MM.1S (cell line): ENCODE measurements at places on chromosomes 2 and 18.

DNA sequence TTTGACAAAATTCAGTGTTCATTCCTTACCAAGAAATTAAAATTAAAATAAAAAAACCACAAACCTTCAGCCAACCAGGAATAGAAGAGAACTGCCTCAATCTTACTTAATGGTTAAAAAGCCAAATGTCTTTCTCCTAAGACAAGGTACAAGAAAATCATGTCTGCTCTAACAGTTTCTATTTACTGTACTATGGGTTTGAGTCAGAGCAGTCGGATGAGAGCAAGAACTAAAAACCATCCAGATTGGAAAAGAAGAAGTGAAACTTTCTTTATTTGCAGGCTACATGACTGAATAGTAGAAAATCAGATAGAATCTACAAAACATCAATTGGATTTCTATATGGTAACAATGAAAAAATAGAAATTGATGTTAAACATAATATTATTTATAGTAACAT lies 555.5 kb upstream of the TNP1 start:
- no peak overlapping the region for H3K4me3 ChIP-seq
- DNase-seq = no peak
- H3K36me3 ChIP-seq = no peaks in the 10 kb centered on the region
- H3K27me3 ChIP-seq = no peaks in the 10 kb centered on the region
- no peaks in the 10 kb centered on the region for H3K4me1 ChIP-seq

DNA sequence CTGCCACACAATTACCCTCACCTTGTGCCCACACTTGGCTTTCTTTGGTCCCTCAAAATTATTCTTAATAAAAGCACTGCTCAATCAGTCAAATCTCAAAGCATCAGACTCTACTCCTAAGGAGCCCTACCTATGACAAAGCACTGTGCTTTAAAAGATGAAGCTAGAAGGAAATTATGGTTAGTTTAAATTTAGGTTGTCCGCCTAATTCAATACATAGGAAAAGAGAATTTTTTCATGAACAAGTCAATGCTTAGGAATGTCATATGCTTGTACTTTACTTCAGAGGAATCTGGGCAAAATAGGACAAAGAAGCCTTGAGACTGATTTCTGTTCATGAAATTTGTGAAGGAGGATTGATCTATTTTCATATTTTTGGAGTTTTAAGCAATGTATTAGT lies 726.4 kb upstream of the CDH2 start:
- H3K4me3 ChIP-seq = no peak overlapping the region
- no peaks in the 10 kb centered on the region for H3K4me1 ChIP-seq
- no peak overlapping the region for H3K27ac ChIP-seq
- H3K27me3 ChIP-seq = no peaks in the 10 kb centered on the region
- no peaks in the 10 kb centered on the region for H3K36me3 ChIP-seq

DNA sequence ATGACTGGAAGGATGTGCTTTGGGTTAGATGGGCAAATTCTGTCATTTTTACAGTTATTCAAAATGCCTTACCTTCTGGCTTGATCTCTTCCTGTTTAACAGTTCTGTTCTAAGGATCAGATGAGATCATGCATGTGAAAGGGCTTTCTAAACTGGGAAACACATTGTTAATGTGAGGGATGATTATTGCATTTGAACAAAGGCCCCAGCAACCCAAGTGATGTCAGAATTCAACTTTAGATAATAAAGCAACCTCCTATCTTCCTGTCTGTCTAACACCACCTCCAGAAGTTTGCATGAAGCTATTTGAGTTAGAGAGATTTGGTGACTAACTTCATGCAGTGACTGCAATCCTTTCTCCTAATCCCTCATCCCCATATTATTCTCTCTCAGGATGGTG lies 77.8 kb upstream of the B3GNT2 start:
- no peak overlapping the region for H3K4me3 ChIP-seq
- no peak overlapping the region for H3K27ac ChIP-seq
- no peak for DNase-seq
- H3K4me1 ChIP-seq = peaks cover 12% of the 10 kb centered on the region
- no peaks in the 10 kb centered on the region for H3K27me3 ChIP-seq

DNA sequence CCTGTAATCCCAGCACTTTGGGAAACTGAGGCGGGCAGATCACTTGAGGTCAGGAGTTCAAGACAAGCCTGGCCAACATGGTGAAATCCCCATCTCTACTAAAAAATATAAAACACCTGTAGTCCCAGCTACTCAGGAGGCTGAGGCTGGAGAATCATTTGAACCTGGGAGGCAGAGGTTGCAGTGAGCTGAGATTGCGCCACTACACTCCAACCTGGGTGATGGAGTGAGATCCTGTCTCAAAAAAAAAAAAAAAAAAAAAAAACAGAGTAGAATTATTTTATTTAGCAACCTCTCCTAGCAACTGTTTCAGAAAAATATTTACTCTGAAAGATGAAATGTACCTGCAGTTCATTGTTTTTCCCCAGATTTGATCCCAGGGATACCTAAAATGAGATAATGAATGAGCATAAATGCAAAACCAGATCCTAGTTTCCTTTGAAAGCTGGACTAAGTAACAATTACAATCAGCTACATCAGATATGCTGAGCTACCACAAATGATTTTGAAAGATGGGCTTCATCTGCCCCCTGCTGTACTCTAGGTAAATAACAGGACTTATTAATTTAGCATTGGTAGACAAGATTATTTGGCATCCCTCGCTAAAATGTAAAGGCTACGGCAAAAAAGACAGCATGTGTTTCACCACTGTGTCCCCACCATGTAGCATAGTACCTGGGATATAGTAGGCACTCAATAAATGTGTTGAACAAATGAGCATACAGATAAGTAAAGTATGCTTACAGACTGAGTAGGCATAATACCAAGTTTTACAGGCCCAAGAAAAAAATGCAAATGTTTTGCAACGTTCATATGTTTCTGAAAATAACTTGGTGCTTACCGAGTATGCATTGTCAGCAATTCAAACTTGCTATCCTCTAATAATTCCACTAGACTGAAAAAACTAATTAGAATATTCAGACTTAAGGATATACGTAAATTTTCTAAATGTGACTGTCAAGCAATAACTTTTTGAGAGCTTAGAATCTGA lies 102.5 kb downstream of the ATL2 start:
- peak; percentile 81 for DNase-seq
- no peaks in the 10 kb centered on the region for H3K27me3 ChIP-seq
- 0 out of 2 replicates have a peak, but pooled peaks cover 6% of the 10 kb centered on the region for H3K4me1 ChIP-seq
- H3K4me3 ChIP-seq = no peak overlapping the region

DNA sequence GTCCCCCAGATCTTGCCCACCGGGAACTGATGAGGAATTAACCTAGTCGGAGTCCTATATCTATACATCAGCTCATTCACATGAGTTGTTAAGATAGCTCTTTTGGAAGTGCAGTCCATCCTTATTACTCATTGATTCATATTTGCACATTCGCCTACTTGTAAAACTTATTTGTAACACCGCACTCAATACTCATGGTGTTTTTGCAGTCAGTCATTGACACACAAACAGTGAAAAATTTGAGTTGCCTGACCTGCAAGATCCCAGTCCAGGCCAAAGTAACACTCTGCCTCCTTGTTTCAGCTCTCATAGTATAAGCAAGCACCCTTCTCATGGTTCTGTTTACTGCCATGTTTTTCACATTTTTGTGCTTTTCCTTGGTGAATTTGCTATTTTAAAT lies 180.6 kb downstream of the CTIF start:
- no peaks in the 10 kb centered on the region for H3K36me3 ChIP-seq
- H3K27ac ChIP-seq = no peak overlapping the region
- H3K27me3 ChIP-seq = no peaks in the 10 kb centered on the region
- no peak for DNase-seq

- H3K4me1 ChIP-seq = no peaks in the 10 kb centered on the region
- H3K27ac ChIP-seq = no peak overlapping the region
- no peak for DNase-seq
- H3K4me3 ChIP-seq = no peak overlapping the region
Observed at GRCh38 chr2:20585359-20585709, 65.6 kb downstream of the HS1BP3 start.

- H3K27me3 ChIP-seq = no peaks in the 10 kb centered on the region
- no peak overlapping the region for H3K4me3 ChIP-seq
- DNase-seq = no peak
- H3K27ac ChIP-seq = no peak overlapping the region
Observed at GRCh38 chr18:74163019-74163660, 14.8 kb downstream of the TIMM21 start.

GRCh38 chr2:201656102-201656501 lies 12.8 kb upstream of the TMEM237 start:
- H3K36me3 ChIP-seq = no peaks in the 10 kb centered on the region
- H3K4me3 ChIP-seq = no peak overlapping the region
- no peak for DNase-seq
- no peaks in the 10 kb centered on the region for H3K27me3 ChIP-seq
- no peak overlapping the region for H3K27ac ChIP-seq
- H3K4me1 ChIP-seq = no peaks in the 10 kb centered on the region

DNA sequence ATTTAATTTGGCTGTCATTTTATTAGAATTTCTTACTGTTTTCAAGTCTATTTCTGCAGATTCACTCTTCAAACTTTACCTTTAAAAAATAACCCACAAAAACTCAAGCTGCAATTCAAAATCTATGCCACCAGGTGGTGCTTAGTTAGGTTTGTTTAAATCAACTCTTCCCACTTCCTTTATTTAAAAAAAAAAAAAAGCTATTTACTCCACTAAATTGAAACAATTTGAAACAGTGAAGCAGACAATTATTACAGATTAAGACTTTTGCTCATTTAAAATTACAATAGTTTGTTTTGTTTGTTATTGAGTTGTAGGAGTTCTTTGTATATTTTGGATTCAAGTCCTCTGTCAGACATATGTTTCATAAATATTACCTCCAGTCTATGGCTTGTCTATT lies 300.0 kb downstream of the PDE11A start:
- H3K36me3 ChIP-seq = no peaks in the 10 kb centered on the region
- no peaks in the 10 kb centered on the region for H3K27me3 ChIP-seq
- H3K4me3 ChIP-seq = no peak overlapping the region
- peak; percentile 57 for DNase-seq

DNA sequence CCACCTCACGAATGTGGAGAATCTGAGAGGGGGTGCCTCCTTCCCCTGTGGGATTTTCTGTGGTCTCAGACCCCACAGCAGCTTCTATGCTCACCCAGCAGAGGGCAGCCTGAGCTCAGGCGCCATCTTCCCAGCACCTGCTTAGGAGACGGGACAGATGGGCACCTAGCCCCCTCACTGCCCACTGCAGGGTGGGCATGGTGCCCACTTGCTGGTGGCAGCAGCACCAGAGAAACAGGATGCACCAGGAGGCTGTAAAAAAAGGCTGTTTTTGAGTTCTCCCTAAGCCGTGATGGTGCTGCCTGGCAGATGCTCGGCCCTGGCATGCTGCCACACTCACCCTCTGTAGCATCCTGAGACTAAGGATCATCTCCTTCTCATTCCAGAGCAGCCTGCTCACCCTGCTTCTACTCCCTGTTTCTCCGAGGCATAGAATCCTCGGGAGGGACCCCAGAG lies 19.1 kb upstream of the SLC20A1 start:
- no peaks in the 10 kb centered on the region for H3K36me3 ChIP-seq
- H3K4me1 ChIP-seq = peaks cover 19% of the 10 kb centered on the region
- H3K4me3 ChIP-seq = no peak overlapping the region
- no peak overlapping the region for H3K27ac ChIP-seq
- peaks cover 43% of the 10 kb centered on the region for H3K27me3 ChIP-seq

DNA sequence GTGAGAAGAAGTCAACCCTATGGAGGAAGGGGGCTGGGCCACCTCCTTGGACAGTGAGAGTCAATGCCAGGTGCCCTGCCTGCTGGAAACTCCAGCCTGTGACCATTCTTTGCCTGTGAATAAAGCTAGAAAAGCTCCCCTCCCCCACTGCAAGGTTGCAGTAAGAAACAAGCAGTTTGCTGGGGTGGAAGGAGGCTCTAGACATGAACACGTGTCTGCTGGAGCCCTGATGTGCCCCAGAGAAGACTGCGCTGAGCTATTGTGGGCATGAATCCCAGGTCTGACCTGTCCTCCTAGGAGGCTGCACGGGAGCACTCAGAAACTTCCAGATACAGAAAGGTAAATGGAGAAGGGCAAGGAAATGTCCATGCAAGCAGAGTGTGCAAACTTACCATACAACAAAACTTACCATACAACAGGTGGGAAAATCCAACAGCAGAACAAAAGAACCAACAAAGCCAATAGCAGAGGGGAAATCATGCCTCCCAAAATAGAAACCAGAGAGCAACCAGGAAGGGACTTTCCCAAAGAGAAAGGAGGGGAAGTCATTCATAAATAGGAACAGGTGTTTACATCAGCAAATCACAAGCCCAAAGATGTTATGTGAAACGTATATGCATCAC lies 278.7 kb downstream of the BCL2 start:
- DNase-seq = peak; percentile 74
- H3K36me3 ChIP-seq = no peaks in the 10 kb centered on the region
- H3K4me1 ChIP-seq = peaks cover 30% of the 10 kb centered on the region

- H3K27me3 ChIP-seq = no peaks in the 10 kb centered on the region
- H3K4me1 ChIP-seq = no peaks in the 10 kb centered on the region
- no peak overlapping the region for H3K4me3 ChIP-seq
- no peak for DNase-seq
- no peak overlapping the region for H3K27ac ChIP-seq
- no peaks in the 10 kb centered on the region for H3K36me3 ChIP-seq
Observed at GRCh38 chr2:47095349-47096020, 59.6 kb downstream of the STPG4 start.

DNA sequence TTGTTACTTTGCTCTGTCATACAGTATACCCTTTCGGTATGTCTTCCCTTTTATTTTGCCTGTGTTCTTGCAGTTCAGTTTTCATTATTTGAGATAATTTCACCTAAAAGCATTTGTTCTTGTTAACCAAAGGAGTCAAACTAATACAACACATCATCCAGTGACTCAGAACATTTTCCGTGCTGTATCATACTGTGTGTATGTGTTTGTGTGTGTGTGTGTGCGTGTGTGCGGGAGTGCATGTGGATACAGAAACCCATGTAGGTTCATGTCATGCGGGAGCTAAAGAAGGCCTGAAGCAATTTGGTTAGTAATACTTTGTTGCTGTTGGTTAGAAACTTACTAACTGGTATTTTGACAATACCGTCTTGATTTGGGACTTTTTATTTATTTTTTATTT lies 60.0 kb downstream of the CEP192 start:
- H3K27me3 ChIP-seq = no peaks in the 10 kb centered on the region
- no peak overlapping the region for H3K4me3 ChIP-seq
- peaks cover 13% of the 10 kb centered on the region for H3K36me3 ChIP-seq
- no peaks in the 10 kb centered on the region for H3K4me1 ChIP-seq

DNA sequence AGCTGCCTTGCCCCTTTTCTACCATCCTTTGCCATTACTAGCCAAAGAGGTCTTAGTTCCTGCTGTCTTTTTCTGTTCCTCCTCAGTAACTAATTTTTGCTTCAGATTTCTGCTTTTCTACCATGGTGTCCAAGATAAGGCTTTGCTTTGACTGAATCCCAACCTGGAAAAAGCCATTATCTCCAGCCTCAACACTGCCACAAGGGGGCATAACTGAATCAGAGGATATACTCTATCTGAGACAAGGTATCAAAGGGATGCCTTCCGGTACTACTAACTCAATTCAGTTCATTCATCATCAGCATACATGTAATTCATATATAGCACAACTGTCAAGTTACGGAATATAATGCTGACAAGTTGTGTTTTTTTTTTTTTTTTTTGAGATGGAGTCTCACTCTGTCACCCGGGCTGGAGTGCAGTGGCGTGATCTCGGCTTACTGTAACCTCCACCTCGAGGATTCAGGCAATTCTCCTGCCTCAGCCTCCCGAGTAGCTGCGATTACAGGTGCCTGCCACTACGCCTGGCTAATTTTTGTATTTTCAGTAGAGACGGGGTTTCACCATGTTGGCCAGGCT lies 11.4 kb downstream of the OSGEPL1 start:
- H3K27ac ChIP-seq = no peak overlapping the region
- peak; percentile 36 for DNase-seq
- no peaks in the 10 kb centered on the region; the same call in 1 of the 2 replicates for H3K4me1 ChIP-seq
- no peaks in the 10 kb centered on the region for H3K27me3 ChIP-seq
- H3K36me3 ChIP-seq = no peaks in the 10 kb centered on the region
- no peak overlapping the region for H3K4me3 ChIP-seq
